ENCODE measurements at places on chromosomes 4 and X. TPM values are rescaled to one million over a fixed set of nuclear protein-coding genes. Genes with fewer than 3 reads are reported as not detected.

The ZMAT1 gene
- 20.0 TPM for total RNA-seq

The RNF212 gene
- total RNA-seq, result 5.3 TPM

The MSANTD1 gene
- total RNA-seq, result 0.91 TPM

The MAGEA1 gene
- not detected for total RNA-seq

The SLC2A9 gene
- total RNA-seq, result 47.6 TPM

The BTK gene
- 13.9 TPM for total RNA-seq

The GPR119 gene
- not detected for total RNA-seq

The HOPX gene
- total RNA-seq, result 17.6 TPM

The DRD5 gene
- not detected for total RNA-seq

The MMRN1 gene
- 28.9 TPM for total RNA-seq

The NSUN7 gene
- total RNA-seq, result 7.6 TPM

The ACE2 gene
- total RNA-seq, result 5.5 TPM

All from kidney (tissue), 22 donors.